ENCODE measurements at places on chromosomes 11 and 22. TPM values are rescaled to one million over a fixed set of nuclear protein-coding genes. Genes with fewer than 3 reads are reported as not detected.

The KCNE3 gene
- not detected for total RNA-seq

The OR52N1 gene
- not detected for total RNA-seq

The HPX gene
- 0.35 TPM for total RNA-seq

The KRTAP5-1 gene
- total RNA-seq = not detected

The CCDC15 gene
- total RNA-seq = 7.4 TPM

The E2F8 gene
- total RNA-seq = 2.7 TPM

The SYT9 gene
- total RNA-seq = 0.11 TPM

The LARGE2 gene
- total RNA-seq = not detected

The PAFAH1B2 gene
- total RNA-seq = 120 TPM

The NUP98 gene
- 168 TPM for total RNA-seq

The CEP126 gene
- 0.43 TPM for total RNA-seq

The DEPDC7 gene
- total RNA-seq = 2.6 TPM

- no peak for DNase-seq
Measured at GRCh38 chr11:72950685-72951084, 136.5 kb downstream of the ATG16L2 start.

DNA sequence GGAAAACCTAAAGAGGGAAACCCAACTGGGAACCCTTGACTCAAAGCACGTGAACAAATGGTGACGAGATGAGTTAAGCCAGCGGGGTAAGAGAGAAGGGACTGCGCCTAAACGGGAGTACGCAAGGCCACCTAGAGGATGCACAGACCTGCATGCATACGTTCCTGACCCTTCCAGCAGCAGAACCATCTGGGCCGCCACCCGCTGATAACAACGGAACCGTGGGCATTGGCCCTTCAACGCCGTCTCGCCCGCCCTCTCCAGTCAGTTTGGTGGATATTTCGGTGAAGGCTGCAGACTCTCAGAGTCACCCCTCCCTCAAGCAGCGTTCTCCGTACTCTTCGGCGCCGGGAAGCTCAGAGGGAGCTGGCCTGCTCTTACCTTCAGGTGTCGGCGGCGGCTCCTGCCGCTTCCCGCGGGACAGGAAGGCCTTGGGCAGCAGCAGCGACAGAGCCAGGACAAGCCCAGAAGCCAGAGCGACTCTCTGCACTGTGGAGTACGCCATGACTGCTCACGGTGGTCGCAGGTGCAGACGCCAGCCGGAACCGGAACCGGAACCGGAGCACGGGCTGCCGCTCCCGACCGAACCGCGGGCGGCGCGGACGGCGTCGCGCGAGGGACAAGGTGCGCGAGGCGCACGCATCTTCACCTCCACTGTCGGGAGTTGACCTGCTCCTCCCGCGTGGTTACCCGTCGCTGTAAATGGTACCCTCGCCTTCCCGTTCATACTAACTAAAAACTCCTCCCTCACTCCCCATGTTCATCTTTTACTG lies at the start of gene RIC3:
Gene RIC3 (minus strand): TSS at position 541 of the 773 bp plus-strand sequence. CDS start 36 bp downstream, at position 505.
- DNase-seq = no peak

DNA sequence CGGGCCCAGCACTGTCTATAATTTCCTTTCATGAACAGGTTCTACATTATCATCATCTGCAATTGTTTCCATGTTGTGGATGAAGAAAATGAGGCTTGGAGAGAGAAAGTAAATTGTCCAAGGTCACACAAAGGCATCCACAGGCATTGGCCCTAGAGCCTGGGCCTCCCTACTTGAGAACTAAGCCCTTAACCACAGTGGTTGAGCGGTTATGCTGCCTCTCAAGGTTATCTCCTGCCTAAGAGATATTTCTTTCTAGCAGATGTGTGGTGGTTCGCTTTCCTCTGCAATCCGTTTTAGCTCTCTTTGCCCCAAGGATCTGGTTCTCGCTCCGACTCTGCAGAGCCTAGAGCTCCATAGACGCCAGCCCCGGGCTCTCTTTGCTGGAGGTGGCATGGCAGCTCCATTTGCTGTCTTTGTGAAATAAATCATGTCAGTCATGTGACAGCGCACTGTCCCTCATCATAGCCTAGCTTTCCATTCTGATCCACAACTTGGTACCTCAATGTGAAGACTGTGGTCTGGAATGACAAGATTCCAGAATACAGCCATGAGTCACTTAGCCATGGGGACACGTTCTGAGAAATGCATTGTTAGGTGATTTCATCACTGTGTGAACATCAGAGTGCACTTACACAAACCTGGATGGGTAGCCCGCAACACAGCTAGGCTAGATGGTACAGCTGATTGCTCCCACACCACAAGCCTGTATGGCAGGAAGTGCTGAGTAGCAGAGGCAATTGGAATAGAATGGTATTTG lies 27.2 kb downstream of the RPS6KA4 start:
- DNase-seq = peak; percentile 79

DNA sequence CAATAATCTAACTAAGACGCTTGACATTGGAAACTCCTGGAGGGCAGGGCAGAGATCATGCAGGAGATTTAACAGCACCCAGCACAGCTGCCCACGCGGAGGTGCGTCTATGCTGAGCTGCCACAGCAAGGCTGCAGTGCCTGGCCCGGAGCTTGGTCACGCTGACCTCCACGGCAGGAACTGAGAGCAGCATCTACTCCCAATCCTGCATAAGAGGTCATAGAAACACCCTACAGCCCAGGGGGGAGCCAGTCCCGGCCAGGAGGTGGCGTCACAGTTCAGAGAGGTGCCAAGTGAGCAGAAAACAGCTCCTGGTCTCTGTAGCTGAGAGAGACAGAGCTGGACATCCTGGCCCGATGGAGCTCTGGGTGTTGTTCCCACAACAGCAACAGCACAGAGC lies 121.1 kb upstream of the TMEM45B start:
- no peak for DNase-seq

DNA sequence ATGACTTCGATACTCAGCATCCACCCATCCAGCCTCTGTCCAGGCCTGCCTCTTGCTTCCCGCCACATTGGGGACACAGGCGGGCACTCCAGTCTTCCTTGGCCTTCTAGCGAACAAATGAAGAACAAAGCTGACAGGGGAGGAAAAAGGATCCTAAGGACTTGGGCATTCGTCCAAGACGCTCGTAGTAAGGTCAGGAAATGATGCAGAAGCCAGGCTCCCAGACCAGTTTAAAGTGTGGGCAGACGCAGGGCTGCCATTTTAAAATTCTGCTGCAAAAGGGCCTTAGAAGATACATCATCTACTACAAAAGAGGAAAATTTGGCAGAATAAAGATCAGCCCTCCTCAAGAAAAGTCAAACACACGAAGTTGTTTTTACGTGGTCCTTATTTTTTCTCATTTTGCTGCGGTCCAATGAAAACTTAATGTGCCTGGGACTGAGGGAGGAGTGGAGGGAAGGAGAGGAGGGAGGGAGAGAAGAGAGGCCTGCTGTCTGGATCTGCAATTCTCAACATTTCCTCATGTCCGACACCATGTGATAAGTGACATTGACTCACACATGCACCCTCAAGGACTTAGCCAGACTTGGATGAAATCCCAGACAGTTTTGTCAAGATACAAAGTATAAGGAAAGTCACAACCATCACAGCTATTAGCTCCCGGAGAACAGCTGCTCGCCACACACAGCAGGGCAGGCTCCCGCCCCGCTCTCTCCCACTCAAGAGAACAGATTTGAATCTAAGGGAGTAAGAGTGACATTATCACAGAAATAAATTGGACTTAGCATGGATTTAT lies 5.7 kb downstream of the DNAL4 start:
- DNase-seq = peak; percentile 34

DNA sequence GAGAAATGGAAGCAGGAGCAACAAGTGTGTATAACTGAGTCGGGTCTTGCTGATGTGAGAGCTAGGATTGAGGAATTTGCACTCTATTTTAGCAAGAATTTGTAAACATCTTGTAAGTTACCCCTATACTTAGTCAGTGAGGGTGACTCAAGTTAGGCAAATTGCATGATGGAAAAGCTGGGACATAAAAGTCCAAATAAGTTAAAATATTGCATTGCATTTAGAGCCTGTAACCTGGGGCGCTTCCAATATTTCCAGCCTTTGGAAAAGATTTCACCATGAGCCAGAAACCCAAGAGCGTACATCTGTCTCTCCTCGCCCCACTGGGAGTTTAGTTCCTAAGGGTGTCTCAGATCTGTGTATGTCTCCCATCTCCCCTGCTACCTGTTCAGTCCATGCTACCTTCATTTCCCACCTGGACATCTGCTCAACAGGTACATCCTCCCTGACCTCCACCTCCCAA lies 37.0 kb upstream of the ACCSL start:
- DNase-seq = no peak

DNA sequence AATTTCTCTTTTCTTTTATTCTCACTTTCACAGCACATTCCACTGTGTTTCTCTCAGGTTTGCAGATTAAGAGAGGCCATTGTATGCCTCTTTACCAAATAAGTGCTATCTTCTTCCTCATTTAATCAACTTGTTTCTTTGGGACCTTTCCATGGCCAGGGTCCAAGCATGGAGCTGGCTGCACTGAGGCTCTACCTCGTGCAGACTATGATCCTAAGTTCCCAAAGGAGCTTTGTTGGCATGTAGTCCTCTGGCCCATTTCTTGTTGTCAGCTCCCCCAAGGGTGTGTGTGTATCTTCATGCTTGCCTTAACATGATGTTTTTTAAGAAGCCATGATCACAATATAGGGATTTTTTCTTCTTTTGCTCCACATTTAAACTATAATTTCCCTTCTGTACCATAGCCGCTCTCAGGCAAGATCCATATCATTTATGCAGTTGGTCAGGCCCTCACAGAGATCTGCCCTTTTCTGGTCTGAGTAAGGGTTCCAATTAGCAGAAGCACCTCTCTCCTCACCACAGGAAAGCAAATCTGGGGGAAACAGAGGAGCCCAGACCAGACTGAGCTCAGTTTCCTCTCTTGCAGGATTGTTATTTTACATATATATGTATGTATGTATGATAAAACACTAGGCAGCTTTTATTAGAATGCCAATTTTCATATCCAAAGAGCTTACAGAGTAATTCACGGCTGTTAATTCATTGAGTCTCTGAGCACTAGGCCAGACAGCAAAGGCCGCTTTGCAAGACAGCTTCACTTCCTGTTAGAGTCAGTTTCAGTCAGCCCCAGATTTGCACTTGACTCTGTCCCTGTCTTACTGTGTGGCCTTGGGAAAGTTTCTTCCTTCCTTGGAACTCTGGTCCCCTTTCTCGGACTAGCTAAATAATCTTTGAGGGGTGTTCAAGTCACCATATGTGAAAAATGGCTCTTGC lies 34.3 kb downstream of the CYB5R2 start:
- no peak for DNase-seq

DNA sequence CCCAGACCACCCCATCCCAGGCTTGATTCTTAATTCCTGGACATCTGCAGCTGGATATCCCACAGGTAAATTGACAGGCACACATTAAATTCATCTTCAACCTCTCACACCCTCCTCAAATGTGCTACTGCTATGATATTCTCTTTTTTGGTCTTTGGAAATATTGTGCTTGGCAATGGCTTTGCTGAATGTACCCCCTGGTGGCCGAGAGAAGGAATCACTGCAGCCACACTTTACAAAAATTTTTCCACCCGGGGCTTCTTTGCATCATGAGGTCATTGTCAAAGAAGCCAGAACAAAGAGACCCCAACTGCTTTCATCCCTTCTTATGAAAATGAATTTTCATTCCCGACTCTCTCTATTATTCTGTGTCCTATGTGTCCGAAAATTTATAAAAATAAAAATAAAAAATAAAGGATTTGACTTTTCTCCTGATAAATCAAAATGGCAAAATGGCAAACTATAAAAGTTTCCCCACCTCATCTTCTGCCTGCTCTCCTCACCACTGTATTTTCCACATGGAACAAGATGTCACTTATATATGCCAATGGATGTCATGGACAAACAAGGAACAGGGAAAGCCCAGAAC lies 15.0 kb upstream of the CYB5R2 start:
- DNase-seq = no peak

DNA sequence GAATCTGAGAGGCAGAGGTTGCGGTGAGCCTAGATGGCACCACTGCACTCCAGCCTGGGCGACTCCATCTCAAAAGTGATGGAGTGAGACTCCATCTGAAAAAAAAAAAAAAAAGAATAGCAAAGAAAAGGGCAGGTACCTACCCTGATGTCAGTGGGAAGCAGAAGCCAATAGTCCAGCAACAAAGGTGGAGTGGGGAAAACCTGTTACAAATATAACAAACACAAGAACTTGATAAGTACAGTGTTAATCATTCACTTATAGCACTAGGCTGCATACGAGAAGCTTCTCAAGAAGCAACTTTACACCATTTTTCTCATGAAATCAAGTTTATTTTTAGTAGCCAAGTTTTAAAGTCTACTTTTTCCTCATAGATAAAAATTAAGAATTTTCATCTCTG lies 62.5 kb upstream of the YWHAH start:
- no peak for DNase-seq

DNA sequence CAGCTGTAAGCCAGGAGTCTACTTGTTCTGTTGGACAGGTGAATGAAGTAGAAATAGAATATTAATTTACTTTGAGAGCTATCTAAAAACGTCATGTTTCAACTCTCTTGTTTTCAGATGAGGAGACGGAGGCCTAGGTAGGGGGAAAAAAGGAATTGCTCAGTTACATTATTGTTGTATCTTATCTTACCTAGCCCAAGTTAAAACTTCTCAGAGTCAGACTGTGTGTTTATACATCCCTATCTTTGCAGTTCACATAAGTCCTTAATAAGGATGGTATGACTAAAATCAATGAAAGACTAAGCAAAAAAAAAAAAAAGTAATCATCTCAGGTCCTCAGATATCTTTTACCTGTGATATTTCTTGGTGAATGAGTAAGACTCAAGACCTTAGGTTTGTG lies 62.8 kb downstream of the TEAD1 start:
- DNase-seq = no peak

DNA sequence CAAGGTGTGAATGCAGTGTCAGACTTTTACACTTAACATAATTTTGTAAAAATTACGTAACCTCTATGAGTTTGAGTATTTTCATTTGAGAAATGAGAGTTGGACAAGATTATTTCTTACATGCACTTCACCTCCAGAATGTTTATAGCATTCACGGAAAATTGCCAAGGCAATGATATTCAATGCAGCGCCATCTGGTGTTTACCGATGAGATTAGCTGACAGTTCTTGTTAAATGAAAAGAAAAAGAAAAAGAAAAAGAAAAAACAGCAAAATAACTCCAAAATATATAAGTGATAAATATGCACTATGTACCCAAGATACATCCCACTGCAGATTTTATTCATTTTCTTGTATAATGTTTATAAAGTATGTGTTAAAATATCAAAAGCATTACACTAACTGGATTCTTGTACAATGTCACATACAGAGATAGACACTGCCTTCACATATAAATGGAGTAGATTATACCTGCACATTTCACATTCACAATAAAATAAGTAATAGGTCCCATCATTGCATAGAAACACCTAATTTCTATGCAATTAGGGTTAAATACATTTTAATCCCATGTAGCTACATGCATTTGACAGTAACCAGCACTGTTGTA lies 976.3 kb upstream of the FAT3 start:
- peak; percentile 34 for DNase-seq

Data from HT1080 (cell line).